ENCODE measurements at places on chromosomes 2 and 18.

DNA sequence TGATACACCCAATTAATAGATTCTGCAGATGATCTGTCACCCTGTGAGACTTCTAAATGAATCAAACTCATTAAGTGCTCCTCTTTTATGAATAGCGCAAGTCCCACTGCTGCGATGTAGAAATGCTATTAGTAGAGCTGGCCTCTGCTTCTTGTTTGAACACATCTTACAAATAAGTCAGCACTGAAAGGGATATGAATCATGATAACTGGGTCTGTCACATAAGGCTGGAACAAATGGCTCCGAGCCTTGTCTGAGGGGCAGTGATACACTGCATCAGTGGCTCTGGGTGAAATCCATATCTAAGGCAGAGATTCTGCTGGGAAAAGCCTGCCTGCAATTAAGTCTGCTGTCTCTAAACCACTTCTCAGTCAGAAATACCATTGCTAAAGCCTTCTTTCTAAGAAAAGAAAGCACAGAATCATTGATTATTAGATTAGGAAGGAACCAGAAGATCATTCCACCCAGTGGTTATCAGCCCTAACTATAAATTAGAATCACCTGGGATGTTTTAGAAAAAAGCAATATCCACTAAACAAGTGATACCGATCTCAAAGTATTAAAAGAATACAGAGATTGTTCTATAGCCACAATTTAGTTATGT, 75.2 kb downstream of the SLC5A7 start:
- no peak for DNase-seq

- no peak for DNase-seq
Observed at GRCh38 chr2:74817304-74817675, 16.6 kb upstream of the HK2 start.

GRCh38 chr18:13359210-13359609, 140.7 kb downstream of the LDLRAD4 start:
- DNase-seq, result no peak

GRCh38 chr2:237714690-237715458, 83.7 kb upstream of the RBM44 start:
- DNase-seq, result peak; percentile 63

DNA sequence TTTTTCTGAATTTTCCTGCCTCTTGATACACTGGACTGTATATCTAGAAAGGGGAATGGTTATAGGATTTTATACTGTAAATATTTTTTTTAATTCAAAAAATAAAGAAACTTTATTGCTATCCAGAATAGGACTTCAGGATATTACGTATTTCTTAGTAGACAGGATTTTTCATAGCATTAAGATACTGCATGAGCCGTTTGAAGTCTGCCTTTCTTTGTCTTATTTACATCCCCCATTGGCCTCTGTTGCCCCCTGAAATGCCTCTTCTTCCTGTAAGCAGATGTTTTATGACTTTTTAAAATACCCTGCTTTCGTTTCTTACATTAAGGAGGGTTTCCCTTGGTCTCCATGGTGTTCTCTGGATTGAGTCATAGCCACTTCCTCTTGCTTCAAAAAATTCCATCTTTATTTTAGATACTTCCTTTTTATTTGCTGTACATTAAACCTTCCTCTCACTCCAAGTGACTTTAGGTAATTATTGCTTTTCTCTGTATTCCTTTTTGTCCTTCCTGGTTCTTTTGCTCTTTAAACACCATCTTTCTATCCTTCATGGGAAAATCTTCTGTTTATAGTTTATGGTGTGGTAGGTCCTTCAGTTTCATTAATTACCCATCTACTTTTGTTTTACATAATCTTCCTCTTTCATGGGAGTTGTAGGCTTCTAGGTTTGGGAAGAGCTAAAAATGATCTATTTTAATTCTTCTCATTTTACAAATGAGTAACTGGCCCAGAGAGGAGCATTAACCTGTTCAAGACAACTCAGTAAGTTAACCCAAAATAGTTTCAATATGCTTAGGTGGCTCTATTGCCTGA, 72.6 kb downstream of the ZNF532 start:
- DNase-seq, result peak; percentile 65

DNA sequence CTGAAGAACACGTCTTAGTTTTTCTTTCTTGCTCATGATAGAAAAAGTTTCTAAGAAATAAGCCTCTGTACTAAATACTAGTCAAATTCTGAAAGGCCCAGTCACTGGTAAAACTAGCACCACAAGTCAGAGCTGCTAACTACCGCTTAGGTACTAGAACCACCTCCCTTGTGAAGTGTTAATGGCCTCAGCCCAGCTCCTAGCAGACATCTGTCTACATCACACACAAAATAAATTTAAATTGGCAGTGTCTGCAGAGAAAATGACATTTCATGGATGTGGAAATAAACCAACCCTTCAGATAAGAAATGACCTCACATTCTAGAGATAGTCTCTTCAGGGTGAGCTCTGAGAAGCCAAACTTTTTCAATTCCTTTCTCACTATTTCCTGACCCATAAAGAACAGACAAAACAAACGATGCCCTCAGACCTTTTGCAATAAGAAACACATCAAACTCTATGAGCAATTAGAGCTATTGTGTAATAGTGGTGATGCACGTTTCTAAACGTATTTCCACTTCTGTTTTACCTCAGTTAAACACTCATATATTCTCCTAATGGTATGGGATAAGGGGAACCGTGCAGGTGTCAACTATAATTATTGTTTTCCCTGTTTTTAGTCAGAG, 70.3 kb upstream of the DSG1 start:
- no peak for DNase-seq

DNA sequence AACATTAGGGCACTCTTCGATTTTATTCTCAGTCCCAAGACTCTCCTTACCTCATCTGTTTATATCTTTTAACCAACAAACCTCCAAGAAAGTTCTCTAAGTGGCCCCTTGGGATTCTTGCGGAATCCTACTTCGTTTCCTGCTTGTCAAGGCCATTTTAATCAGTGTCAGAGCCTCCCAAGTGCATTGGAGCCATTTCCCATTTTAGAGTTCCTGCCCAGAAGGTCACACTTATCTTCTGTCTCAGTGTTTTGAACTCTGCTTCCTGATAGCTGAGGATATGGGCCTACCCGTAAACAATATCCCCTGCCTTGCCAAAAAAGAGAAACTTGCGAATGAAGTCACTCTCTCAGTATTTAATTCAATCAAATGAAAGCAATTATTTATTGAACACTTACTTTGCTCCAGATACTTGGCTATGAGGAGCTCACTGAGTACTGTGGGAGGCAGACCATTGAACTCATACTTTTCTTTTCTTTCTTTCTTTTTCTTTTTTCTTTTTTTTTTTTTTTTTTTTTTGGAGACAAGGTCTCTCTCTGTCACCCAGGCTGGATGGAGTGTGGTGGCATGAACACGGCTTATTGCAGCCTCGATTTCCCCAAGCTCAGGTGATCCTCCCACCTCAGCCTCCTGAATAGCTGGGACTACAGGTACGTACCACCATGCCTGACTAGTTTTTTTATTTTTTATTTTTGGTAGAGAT, 5.7 kb upstream of the NOSTRIN start:
- DNase-seq, result no peak

DNA sequence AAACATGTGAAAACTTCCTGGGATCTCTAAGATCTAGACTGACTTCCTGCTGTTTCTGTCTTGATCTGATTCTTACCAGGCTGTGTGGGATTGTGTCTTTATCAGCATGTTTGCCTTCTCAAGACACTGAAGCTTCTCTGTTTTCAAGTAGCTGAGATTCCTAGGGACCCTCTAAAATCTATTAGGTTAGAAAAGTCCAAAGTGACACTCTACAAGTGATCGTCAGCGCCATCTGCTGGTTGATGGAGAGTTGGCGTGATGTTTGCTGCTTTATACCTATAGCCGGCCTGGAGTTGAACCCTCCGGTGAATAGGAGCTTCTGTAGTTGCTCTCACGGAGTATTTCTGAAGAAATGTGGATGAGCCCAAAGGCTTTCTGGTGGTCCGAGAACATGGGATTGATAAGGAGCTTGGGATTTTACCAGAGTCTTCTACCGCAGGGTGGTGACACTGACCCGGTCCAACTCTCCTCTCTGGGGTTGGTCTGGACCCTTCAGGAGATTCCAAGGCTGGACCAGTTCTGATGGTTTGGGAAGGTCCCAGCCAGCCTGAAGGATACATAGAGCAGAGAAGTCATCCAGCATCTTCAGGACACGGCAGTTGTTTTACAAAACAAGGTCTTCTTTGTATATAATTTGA, 96.0 kb upstream of the TTC39C start:
- peak; percentile 78 for DNase-seq
